ENCODE measurements at places on chromosomes 11 and 22.

- DNase-seq: no peak
Observed at GRCh38 chr11:60211206-60211605, 28.3 kb upstream of the MS4A6A start.

GRCh38 chr22:39223091-39223710, 21.6 kb downstream of the PDGFB start:
- no peak for DNase-seq

DNA sequence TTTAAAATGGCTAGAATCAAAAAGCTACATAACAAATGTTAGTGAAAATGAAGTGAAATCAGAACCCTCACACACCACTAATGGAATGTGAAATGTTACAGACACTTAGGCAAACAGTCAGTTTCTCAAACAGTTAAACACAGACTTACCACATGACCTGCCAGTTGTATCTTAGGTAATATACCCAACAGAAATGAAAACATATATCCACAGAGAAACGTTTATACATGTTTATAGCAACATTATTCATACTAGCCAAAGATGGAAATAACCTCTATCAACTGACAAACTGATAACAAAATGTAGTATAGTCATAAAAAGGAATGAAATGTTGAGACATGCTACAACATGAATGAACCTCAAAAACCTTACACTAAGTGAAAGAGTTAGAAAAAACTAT, 131.5 kb upstream of the TRPC6 start:
- DNase-seq: no peak

DNA sequence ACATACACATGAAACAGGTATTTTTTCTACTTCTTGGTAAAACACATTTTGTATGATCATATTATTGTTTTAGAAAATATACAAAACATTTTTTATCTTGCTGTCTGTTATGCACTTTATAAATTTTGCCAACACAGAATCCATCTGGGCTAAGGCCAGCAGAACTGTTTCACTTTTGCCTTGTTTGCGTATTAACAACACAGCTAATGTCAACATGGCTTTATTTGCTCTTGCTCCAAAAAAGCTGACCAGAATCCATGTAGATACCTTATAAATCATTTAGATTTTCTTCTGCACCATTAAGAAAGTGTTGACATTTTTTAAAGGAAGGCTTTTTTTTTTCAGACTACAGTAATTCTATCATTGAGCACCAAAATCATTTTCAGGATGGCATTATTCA, 58.1 kb upstream of the PGR start:
- DNase-seq: no peak

DNA sequence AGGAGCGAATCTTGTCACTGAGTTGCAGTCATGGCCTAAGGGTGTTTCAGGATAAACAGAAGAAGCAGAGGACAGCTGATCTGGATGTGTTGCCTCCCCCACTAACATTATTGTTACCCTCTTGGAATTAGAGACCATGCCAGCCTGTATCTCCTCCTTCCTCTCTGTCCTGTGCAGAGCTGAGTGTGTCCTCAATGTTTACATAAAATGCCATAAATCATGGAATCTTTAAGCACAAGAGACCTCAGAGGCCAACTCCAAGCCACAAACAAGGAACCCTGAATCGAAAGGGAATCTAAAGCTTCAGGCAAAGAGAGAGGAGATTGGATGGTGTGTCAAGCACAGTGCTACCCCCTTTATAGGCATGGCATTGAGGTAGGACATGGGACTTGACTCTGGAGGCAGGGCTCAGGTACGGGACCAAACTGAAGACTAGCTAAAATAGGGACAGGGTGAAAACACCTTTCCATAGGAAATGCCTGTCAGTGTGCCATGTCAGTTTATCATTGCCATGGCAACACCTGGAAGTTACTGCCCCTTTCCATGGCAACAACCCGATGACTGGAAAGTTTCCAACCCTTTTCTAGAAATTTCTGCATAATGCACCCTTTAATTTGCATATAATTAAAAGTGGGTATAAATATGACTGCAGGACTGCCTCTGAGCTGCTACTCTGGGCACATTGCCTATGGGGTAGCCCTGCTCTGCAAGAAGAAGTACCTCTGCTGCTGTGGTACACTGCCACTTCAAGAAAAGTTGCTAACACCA, 489.7 kb downstream of the MIAT start:
- DNase-seq: no peak

GRCh38 chr11:17894929-17895658, 117.8 kb downstream of the SERGEF start:
- no peak for DNase-seq

DNA sequence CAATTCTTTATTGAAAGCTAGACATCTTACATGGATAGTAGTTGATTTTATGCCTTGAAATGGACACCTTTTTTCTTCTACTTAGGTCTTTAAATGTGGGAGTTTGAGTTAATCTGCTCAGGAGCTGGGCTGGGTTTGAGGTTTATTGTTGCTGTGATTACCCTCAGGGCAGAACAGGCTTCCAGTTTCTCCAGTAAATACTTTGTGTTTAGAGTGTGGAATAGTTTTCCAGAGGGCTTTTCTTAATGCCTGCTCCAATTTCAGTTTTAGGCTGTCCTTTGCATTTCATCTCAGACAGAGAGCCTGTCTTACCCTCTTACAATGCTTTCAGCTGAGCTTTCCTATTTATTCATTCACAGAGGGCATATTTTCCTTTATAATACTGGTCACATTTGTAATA, 69.9 kb upstream of the ADORA2A start:
- DNase-seq: no peak

DNA sequence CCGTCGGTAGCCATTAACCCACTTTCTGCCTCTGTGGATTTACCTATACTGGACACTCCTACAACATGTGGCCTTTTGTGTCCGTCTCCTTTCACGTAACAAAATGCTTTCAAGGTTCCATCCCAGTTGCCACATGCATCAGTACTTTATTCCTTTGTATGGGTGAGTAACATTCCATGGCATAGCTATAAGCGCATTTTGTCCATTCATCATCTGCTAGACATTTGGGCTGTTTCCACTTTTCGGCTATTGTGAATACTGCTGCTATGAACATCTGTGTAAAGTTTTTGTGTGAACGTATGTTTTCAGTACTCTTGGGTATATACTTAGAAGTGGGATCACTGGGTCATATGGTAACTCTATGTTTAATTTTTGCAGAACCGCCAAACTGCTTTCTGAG, 257.2 kb downstream of the ST3GAL4 start:
- no peak for DNase-seq

- no peak for DNase-seq
Observed at GRCh38 chr11:118115048-118115447, 28.3 kb upstream of the SMIM35 start.

- no peak for DNase-seq
Observed at GRCh38 chr22:45059296-45059695, 49.5 kb upstream of the PHF21B start.

DNA sequence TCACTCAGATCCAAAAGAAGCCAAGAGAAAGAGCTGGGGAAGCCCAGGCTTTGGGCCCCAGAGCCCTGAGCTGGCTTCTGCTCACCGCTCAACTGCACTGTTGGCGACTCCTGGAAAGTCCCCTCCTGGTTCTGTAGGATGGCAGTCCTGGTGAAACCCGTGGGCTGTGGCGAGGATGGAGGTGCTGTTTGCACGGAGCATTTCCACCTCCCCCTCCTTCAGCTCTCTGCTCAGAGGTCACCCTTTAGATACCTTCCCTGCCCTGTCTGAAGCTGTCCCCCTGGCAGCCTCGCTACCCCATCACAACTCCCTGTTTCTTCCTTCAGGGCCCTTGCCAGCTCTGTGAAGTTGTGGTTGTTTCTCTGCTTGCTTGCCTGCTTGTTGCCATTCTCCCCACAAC, 97.8 kb downstream of the MYO18B start:
- no peak for DNase-seq

DNA sequence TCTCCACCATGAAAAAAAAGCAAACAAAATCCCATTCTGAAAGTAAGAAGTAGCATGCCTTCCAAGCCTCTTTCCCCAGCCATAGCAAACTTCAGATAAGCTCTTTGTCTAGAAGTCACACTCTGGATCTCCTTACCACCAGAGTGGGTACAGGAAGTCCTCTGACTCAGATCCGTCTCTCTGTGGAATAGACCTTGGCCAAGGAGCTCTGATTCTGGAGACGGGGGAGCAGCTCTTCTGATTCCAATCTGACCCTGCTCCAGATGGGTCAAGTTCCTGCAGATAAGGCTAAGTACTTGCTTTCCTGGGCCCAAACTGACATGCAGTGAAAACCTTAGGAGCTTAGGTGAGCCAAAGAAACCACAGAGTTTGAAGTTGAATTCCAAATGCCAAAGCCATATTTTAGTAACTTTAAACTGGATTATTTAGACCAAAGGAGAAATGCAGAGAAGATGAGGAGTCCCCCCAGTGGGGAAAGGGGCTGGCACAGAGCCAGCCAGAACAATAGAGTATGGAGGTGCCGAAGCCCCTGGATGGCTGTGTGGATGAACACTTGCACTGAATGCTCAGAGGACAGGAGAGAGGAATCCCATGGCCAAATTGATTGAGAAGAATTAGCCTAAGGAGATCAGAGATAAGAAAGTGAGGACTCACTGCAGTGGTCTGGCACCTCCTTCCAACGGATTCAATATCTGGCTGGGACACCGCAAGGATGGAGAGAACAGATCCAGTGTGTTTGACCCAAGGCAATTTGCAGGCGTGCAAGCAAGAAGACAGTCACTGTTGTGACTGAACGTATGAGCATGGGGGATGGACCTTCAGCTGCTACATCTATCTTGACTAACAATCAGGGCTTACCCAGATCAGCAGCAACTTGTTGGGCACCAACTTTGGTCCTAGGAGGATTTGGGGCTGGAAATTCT, 54.9 kb downstream of the ENDOD1 start:
- DNase-seq: no peak

DNA sequence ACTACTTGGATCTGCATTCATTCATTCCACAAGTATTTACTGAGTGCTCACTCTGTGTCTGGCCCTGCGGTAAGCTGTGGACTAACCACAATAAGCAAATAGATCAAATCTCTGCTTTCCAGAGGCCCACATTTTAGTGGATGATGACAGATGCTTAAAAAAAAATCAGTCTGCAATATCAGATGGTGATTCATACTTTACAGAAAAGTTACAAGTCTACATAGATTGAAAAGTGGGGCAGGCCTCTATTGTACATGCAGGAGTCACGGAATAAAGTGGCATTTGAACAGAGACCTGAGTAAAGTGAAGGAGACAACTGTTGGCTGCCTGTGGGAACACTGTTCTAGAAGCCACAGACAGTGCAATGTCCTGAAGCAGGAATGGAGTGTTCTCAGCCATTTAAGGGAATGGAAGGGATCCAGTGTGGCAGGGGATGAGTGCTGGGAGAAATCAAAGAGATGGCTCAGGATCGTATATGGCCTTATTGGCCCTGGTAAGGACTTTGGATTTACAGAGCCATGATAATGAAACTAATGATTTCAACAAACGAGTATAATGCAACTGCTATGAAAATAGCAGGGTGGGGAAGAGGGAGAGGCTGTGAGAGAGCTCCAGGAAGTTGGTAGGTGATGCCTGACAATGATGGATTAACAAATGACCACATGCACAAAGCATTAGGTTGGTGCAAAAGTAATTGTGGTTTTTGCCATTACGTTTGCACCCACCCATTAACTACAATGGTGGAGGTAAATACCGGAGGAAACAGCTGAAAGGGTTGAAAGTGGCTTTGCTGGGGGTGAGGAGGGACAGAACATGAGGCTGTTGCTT, 31.1 kb downstream of the TMEM45B start:
- no peak for DNase-seq

DNA sequence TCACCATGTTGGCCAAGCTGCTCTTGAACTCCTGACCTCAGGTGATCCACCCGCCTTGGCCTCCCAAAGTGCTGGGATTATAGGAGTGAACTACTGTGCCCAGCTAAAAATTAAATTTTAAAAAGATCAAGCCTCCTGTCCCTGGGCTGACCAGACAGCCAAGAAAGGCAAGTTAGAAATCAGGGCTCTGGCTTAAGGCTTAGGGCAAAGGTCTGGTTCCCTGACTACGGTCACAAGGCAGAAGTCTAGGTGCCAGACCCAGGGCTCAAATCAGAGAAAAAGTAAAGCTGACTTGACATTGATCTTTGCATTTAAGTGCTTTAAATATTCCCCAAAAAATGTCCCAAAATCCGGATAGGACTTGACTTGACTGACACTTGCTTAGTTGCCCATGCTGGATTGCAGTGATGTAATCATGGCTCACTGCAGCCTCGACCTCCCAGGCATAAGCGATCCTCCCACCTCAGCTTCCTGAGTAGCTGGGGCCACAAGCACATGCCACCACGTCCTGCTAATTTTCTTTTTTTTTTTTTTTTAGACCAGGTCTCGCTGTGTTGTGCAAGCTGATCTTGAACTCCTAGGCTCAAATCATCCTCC, 17.3 kb upstream of the CRKL start:
- no peak for DNase-seq

DNA sequence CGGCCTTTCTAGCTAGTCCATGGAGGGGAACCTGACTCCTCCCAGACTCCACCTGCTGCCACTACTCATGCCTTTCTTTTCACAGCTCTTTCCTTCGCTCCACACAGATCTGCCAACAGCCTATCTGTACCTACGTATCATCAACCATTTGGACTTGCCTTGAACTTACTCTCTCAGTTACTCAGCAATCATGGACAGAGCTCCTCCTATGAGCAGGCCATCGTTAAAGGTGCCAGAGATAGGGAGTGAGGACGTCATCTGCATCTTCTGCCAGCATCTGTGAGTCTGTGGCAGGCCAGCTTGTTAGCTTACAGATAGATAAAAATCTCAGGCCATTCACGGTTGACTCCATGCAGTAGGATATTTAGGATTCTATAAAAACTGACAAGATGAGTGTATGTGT, 162.9 kb upstream of the ZBED5 start:
- no peak for DNase-seq

GRCh38 chr11:61730240-61730994, 22.0 kb upstream of the MYRF start:
- DNase-seq: no peak

GRCh38 chr11:2207773-2208621, 36.4 kb upstream of the TH start:
- no peak for DNase-seq

DNA sequence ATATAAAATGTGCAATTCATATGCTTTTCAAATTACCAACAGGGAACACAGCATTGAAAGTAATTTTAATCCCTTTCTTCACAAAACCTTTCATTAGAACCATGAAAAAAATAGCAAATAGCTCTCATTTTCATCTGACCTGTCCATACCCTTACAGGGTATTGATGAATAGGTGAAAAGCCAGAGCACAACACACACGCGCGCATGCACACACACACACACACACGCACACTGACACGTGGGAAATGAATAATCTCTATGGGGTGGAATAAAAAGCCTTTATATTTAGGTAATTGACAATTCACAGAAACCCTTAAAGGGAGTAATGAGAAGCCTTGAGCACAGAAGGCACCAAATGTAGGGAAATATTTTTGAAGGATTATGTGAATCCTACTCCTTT, 76.2 kb upstream of the POU2AF2 start:
- no peak for DNase-seq

GRCh38 chr22:26981541-26981940, 324.2 kb downstream of the MIAT start:
- DNase-seq: no peak

Data from stimulated activated CD4-positive, alpha-beta T cell treated with anti-CD3 and anti-CD28 coated beads, TNF-alpha, amount 100 ng/mL, for 24 hours (primary cell).